ENCODE measurements at places on chromosomes 1 and 21.

DNA sequence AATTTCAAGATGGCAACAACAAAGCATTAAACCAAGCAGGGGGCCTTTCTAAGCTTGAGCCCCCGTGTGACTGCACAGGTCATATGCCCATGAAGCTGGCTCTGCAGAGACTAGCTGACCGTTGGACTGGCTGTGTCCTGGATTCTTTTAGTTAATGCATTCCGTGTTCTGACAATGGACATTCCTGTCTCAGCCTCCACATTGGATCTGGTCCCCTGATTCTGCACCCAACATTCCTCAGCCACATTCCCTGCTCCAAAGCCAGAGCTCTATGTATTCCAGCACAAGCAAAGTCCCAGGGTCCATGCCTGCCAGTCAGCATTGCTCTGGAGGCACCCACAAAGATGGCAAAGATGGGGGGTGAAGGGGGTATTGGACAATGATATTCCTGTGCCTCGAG is 5.1 kb upstream of the NAV1 start:
- no peak for DNase-seq

DNA sequence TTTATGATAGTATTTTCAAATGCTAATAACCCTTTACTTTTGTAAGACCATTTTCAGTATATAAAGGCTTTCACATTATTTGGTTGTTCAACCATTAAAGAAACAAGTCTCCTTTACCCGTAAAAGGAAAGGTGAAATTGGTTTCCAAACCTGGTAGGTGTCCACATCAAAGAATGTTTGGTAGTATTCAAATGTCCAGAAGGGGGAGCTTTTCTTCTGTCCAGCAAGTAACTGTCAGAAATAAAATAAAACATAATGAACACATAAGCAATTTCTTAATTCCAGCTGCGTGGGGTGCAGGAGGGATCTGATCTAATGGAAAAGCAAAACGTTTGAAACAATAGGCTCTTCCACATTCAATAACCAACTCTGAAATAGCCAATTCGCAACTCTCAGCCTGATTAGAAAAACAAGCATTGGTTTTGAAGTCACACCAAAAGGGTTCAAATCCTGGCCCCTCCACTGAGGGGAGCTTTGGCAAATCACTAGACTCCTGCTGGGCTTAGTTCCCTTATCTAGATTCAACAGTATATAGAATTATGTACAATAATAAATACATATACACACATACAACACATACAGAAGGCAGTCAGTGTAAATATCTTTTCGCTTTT is 11.0 kb downstream of the YIPF1 start:
- DNase-seq: no peak

DNA sequence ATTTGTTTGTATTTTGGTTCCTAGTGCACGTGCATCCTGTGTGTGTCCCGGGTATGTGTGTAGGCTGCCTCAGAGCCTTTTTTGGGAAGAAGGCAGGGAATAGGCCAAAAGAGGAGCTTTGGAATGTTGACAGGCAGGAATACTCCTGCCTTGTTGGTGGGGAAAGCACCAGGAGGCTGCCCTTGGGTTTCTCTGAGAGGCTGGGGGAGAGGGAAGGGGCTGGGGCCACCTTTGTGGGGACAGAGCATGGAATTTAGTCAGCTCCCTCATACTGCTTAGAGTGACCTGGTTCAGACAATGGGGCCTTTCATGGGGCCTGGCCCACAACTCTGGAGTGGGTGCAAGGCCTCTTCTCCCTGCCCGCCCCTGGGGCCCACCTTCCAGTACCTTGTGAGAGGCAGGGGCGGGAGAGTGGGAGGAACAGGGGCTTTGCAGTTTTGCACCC is 31.3 kb downstream of the ACOT11 start:
- no peak for DNase-seq

GRCh38 chr1:151175863-151176262 is at the start of gene TMOD4:
Gene TMOD4, minus strand, starts transcription at chr1:151175981. Its CDS starts 1,106 bp downstream, at chr1:151174875.
- DNase-seq: no peak

DNA sequence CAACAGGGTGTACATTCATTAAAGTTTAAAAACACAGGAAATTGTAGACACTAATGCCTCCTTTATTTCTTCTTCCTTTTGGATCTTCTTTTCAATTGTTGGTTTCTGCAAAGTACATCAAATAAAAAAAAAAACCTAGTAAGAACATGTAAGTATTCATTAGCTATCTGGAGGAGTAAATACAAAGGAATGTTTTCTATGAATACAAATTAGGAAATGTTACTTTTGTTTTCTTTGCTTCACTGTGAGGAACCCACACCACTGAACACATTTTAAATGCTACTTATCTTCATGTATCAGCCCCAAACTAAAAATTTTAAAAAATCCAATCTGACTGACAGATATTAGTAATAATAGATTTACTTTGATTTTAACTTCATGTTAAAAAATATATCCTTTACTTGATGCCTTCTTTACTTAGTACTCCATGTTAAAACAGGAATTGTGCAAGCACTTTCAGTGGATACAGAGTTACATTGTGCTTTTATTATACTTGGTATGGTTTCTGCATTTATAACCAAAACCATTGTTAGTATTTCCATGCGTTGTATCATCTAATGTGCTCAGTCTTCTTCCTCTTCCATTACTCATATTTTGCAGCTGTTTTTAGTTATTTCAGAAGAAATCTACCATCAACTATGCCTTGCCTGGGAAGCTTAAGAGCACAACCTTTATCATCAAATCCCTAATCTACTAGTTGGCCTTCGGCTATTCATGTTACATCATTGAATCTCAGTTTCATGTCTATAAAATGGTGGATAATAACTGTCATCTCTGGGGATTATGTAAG is 236.9 kb upstream of the DPYD start:
- DNase-seq: no peak

- DNase-seq: no peak
Observed at GRCh38 chr1:54278941-54279422, 79.0 kb downstream of the MRPL37 start.

- DNase-seq: no peak
Observed at GRCh38 chr21:32131960-32132359, 146.9 kb downstream of the MIS18A start.

GRCh38 chr1:80988926-80989325 is 811.8 kb upstream of the ADGRL2 start:
- DNase-seq: no peak

GRCh38 chr21:36891121-36891520 is 75.3 kb downstream of the HLCS start:
- no peak for DNase-seq

GRCh38 chr1:208455821-208456220 is 211.6 kb upstream of the PLXNA2 start:
- DNase-seq: no peak

GRCh38 chr1:203095061-203095690 is 9.4 kb upstream of the MYOG start:
- DNase-seq: no peak

Measured in activated CD8-positive, alpha-beta T cell treated with anti-CD3 and anti-CD28 coated beads, Interleukin-2, amount 10 ng/mL, durations not matched to agents 7 days and 5 days (primary cell).